Hepatocyte (in vitro differentiated cells): ENCODE measurements at places on chromosomes 4 and X. TPM values are rescaled to one million over a fixed set of nuclear protein-coding genes. Genes with fewer than 3 reads are reported as not detected.

GRCh38 chr4:53477038-53477565, 99.7 kb downstream of the FIP1L1 start:
- DNase-seq: peak; percentile 32

GRCh38 chrX:153505361-153505760, 10.6 kb downstream of the BGN start:
- DNase-seq: no peak

DNA sequence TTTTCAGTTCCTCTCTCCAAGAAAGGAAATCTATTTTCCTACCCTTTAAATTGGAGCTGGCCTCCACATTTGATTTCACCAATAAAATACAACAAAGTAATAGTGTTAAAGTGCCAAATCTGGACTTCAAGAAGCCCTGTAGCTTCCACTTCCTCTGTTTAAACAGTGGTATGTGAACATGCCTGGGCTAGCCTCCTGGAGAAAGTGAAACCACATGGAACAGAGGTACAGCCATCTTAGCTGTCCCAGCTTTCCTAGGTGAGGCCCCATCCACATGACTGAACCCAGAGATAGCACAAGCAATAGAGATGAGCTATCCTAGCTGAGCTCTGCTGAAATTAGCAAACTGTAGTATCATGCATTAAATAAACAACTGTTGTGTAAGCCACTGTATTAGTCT, 131.8 kb upstream of the VCX start:
- no peak for DNase-seq

GRCh38 chrX:132956421-132957210, 1.8 kb downstream of the HS6ST2 start:
- peak; percentile 15 for DNase-seq

GRCh38 chr4:156858071-156858470, 113.5 kb downstream of the PDGFC start:
- no peak for DNase-seq

GRCh38 chr4:100206850-100207249, 16.6 kb upstream of the DDIT4L start:
- no peak for DNase-seq

DNA sequence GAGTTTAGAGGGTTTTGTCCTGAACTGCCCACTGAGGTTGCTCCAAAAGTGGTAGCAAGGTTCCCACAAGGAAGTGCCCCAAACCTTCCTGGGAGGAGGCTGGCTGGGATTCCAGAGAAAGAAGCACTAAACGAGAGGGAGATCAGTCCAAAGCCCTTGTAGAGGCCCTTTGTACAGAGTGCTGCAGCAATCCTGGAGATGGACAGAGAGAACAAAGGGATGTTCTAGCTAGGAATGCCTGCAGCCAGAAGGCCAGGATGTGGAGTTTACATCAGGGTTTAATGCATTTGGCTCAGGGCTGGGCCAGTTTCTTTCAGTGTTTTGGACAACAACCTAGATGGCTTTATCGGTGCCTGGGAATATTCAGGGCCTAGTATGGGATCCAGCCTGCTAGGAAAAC, 2155.1 kb upstream of the AGA start:
- DNase-seq: no peak

DNA sequence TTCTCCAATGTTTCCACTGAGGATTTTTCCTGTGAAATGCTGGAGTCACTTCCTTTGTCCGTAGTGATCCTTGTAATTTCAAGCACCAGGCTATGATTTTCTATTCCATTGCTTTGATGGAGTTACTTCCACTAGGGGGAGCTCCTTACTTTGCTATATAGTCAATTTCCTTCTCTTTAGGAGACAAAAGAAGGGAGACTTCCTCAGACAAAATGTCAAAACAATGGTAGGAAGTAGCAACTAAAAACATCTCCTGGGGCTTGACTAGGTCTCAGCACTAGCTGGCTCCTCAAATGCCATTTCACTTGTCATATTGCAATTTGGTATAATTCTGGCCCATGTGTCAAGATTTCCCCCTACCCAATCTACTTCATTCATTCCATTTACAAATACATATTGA, 24.1 kb downstream of the ZCCHC12 start:
- DNase-seq: peak; percentile 68

DNA sequence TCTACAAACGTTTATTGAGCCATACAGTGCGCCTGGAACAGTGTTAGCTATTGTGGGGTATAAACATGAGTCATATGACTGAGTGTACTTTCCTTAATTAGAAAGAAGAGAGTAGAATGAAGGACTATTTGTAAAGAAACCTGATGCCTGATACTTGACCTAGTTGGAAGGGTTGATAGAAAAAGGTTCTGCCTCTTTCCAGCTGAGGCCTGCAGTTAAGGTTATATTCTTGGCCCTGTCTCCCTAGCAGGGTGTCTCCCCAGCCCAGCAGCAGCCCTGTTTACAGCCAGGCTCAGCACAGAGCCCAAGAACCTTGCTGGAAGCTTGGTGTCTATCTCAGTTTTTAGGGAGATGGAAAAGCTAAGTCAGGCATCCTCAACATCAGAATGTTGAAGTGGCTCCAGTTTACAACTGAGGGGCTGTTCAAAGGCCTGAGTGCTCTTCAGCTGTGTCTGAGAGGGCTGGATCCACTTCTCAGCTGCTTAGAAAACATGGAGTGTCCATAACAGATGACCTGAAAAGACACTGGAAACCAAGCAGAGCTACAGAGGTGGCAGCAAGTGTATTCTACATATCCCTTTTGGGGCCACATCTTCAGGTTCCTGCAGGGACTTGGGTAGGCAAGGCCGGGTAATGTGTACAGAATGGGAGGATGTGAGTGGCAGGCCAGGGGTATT, 21.6 kb downstream of the NYX start:
- no peak for DNase-seq

GRCh38 chr4:186226521-186227189, 652 bp upstream of the KLKB1 start:
- DNase-seq: no peak

- DNase-seq: no peak
These were observed 186.5 kb upstream of the SLC7A11 start for GRCh38 chr4:138428611-138429010.

DNA sequence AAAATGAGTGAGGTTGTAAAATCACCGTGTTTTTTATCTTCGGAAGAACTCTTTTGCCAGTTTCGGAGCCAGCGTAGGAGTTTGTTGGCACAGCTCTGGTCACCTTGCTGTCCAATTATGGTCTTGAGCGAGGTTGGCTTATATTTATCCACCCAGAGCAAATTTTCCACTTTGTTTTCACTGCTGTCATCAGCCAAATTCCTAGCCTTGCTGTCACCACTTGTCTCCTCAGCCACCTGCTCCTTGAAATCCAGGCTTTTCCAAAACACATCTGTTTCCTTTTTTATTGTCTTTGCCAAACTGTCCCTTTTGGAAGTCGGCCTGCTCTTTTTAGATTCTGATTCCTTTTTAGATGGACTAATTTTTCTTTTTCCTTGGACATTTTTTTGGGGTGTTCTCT, 57.6 kb downstream of the RFC1 start:
- no peak for DNase-seq

Gene SYTL5
- 1.0 and 1.2 TPM in 2 replicates for polyA plus RNA-seq

Gene RAB41
- polyA plus RNA-seq: not detected in 2 replicates

Gene GPR50
- polyA plus RNA-seq: 0.07 and 0.39 TPM in 2 replicates

Gene PABPC5
- polyA plus RNA-seq: 2.2 and 2.8 TPM in 2 replicates

Gene ITIH6
- not detected in 2 replicates for polyA plus RNA-seq
